ENCODE measurements at places on chromosomes 3 and 15.

- no peak for DNase-seq
These were observed 108.3 kb downstream of the OCA2 start for GRCh38 chr15:27990521-27991515.

DNA sequence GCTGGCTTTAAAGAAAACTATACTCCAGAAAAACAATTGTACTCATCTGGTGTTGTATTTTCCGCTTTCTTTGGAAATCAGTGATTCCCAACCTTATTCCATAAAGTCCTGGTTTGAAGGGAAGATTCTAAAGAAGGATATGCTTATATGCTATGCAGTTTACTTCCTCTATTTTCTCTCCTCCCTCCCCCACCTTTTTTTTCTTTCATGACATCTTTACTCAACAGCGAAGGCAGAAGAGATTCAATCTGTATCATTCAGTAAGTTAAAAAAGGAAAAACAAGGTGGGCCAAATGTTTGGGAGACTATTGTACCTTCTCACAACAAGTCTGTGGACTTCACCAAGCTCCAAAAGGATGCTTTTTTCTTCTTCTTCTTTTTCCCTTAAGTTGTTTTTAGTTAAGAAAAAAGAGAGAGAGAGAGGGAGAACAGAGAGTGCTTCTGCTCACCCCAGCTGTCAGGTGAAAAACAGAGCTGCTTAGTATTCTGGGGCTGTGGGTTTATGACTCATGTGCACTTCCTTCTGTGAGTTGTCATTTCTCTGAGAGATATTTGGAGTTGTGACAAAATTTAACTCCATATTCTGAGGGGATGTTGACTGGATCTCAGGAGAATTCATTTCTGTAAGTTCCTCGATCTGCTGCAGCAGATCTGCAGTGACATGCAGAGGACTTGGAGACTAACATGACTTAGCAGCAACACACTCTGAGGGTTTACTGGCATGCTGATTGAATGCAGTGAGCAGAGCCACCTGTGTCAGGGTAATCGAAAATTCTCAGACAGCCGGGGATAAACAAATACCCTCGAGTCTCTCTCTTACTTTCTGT, 70.7 kb downstream of the SSR3 start:
- DNase-seq = no peak

DNA sequence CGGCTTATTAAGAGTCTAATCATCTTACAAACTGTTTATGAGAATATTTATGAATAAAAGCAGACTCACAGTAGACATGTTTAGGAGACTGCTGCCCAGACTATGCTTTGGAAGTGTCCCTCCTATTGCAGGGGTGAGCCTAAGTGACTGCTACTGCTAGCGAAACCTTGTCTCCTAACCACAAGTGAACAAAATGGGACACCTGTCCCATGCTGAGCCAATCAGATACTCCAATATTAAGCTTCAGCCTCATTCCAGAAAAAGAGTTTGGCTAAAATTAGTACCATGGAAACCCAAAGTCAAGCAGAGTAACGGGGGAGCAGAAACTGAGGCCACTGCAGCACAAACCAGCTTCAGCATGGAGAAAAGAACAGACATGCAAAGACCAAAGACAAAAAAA, 4.6 kb downstream of the DENND6A start:
- DNase-seq = no peak

DNA sequence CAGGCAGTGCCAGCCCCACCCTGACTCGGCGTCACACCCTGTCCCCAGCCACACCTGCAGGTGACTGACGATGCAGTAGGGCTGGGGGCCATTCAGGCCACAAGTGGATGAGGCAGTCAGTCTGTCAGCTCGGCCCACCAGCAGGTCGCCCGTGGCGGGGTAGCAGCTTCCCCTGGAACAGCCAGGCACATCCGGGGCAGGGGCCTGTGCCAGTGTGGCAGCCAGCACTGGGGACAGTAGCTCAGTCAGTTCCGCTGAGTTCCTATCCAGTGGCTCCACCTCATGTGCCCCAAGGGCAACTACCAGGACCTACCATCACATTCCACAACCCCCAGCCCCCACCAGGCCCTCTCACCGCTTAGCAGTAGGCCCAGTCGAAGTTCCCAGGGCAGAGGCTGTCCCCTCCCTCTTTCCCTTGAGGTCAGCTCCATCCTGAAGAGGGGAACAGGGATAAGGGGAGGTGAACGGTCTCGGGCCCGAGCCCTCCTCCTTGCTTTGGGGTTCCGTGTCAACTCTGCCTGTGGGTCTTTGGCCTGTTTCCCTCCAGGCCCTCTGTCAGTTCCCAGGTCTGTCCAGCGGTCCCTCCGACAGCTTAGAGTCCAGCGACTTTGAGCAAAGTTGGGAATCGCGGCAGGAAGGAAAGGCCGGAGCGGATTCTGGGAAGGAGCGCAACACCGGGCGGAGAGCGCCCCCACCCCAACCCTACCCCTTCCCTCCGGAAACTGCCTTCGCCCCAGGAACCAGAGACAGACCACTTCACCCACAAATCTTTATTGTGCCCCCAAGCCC, at the start of gene LAMB2:
TSS of gene LAMB2 (minus strand) at position 614 of the 789 bp plus-strand sequence. CDS start at position 431, 183 bp downstream.
- peak; percentile 62 for DNase-seq

- no peak for DNase-seq
These were observed 424.9 kb upstream of the ZNF385D start for GRCh38 chr3:22175947-22176346.

GRCh38 chr3:8988791-8989558, 25.7 kb upstream of the RAD18 start:
- DNase-seq = no peak

DNA sequence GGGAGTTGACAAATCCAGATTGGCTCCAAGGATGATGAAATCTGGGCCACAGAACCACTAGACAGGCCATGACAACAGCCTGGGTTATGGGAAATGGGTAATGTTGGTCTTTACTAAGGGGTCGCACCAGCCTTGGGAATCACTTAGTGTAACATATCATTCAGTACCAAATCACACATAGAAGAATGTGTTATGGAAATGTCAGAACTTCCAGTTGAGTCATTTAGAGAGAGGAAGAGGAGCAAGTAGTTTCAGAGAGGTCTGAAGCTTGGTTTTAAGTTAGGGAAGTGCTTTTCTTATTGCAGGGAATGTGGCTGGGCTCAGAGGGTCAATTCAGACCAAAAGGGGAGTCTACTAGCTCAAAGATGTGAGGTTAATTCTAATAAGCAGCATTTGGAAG, 241.6 kb upstream of the ZPLD1 start:
- DNase-seq = no peak

- no peak for DNase-seq
These were observed 59.3 kb upstream of the LMOD3 start for GRCh38 chr3:69181592-69182211.

- no peak for DNase-seq
These were observed 52.7 kb upstream of the PDZRN3 start for GRCh38 chr3:73677336-73678024.

DNA sequence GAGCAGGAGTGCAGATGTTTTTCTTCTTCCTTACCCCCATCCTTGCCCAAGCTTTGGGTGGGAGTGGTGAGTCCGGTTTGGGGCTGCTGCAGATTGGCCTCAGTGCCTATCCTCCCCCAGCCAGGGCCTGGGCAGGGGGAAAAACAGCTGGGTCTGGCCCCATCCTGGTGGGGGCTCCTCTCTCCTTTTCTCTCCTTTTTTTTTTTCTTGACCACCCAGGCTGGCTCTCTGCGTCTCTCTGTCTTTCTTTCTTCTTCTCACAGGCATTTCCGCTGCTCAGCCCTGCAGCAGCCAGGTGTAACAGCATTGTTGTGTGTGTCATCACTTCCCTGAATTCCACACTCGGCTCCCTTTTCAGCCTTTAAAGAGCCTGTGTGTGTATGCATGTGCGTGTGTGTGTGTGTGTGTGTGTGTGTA, 2.0 kb downstream of the FOXL2NB start:
- DNase-seq = no peak

GRCh38 chr15:74050556-74051234, 31.7 kb downstream of the GOLGA6A start:
- no peak for DNase-seq

DNA sequence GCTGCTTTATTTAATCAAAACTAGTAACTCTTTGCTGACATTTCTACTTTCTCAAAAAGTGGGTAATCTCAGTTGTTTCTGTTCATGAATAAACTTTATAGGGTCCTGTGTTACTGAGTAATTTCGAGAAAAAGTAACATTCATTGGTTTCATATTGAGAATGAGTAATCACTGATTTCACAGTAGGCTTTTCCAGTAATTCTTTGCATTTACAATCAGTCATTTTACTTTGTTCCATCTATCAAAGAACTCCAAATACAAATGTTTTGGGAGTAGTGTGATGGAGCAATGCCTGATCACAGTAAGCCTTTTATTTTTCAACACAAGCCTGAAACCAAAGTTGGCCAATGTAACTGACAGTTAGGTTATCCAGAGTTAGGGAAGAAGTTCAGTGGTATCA, 353.6 kb downstream of the ULK4 start:
- DNase-seq = no peak

DNA sequence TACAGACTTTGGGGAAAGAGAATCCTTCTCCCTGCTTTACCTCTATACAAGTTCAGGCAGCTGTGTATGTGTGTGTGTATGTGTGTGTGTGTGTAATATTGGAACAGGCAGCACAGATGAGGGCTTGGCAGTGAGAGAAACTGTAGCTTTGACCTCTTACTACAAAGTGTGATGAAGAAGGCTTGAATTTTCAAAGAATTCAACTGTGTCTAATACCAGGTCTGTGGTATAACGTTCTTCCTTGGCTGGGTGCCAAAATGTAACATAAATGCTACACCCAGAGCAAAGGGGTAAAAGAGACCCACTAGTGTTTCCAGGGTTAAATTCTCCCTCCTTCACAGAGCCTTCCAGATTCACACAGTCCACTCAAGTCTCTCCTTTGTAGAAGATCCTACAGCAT, 51.1 kb downstream of the CHST2 start:
- no peak for DNase-seq

- DNase-seq = no peak
These were observed 89.5 kb downstream of the MYH15 start for GRCh38 chr3:108420926-108421325.

- DNase-seq = no peak
These were observed 1.2 kb downstream of the ACOX2 start for GRCh38 chr3:58535531-58536500.

GRCh38 chr3:28068342-28068741, 173.1 kb upstream of the CMC1 start:
- no peak for DNase-seq

- no peak for DNase-seq
These were observed 25.9 kb upstream of the AKAP13 start for GRCh38 chr15:85354461-85354860.

DNA sequence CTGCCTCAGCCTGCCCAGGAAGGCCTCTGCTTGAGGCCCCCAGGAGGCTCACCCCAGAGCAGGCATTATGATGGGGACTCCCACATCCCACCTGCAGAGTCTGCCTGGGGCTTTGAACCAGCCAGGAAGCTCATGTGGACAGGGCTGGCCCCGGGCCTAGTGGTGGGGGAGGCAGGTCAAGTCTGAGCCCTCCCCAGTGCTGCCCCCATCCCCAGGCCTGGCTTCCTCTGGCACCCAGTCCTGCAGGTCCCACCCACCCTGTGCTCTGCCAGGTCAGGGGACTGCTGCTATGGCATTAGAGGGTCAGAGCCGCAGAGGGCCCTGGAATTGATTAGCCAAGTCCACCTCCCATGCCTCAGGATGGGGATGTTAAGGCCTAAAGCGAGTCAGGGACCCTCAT, 17.6 kb upstream of the VPS33B start:
- DNase-seq = no peak

DNA sequence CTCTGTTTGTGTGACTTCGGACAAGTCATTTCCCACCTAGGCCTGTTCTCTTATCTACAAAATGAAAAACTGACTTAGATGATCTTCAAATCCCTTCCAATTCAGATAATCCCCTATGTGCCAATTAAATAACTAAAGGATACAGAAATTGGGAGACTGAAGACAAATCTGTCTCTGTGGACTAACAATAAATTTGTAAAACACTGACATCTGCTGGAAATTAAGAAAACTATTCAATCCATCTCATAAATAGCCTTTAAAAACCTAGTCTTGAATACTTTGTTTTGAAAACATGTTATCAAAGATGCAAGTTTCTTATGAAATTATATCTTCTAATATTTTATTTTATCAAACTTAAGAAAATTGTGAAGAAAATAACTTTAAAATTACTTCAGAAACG, 38.3 kb downstream of the MTHFS start:
- no peak for DNase-seq

- DNase-seq = no peak
These were observed 79.1 kb upstream of the HES1 start for GRCh38 chr3:194056731-194057415.
